Naive thymus-derived CD8-positive, alpha-beta T cell (primary cell): ENCODE measurements at places on chromosomes 4 and X.

- no peak for DNase-seq
Measured at GRCh38 chr4:110005461-110006056, 92.9 kb downstream of the EGF start.

DNA sequence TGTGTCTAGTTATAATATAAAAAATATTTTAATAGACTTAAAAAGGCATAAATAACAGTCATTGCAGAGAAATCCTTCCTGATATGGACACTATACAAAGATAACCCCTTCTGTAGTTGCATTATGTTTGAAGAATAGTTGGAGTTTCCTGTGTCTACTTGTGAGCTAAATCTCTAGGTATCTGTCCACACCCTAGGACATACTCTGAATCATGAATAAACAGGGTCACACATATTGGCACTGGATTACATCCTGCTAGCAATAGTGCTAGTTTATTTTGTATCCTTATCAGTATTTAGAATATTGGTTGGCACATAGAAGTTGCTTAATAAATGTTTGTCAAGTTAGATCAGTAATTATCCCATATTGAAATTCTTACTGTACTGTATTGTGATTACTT, 173.9 kb downstream of the GRXCR1 start:
- DNase-seq: no peak

- DNase-seq: no peak
Measured at GRCh38 chr4:175341203-175341755, 423.1 kb downstream of the ADAM29 start.

DNA sequence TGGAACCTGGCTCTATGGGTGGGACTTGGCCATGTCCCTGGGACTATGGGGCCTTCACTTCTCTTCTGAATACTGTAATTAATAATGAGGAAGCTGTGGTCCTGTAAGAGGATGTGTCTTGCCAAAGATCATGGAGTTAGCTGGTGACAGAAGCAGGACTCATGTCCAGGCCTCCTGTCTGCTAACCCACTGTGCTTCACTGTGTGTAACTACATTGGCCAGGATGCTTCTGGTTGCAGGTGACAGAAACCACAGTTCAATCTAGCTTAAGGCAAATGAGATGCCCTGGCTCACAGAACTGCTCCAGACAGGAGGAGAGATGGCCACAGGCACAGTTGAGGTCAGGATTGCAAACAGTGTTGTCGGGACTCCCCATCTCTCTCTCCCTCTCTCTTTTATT, 3.1 kb downstream of the MTMR1 start:
- DNase-seq: no peak

DNA sequence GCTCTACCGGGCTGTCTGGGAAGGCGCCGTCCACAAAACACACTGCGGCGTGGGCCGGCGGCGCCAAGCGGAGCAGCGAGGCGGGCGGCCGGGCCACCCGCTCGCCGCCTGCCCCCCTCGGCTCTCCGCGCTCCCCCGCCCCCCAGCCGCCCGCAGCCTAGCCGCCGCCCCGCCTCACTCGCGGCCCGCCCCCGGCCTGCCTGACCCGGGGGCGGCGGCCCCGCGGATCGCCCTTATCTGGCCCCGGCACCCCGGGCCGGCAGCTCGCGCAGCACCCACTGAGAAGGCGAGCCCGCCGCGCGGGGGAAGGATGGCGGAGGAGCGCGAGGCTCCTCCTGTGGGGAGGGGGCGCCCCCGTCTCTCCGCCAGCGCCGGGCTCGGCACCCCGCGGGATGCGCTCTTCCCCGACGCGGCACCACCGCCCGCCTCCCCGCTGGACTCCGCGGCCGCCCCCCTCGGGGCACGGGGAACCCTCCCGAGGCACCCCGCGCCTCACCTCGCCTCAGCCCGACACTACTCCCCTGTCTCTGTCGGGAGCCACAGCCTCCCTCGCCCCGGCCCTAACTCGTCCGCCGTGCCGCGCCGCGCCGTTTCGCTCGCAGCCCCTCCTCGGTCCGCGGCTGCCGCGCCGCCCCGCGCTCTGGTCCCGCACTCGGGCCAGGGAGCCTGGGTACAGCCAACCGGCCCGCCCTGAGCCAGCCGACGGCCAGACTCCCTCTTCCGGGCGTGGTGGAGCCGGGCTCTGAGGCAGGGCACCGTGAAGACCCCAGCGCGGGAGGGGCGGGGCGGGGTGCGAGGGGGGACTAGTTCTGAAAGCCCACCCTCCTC, 566 bp downstream of the ATP11C start:
- peak; percentile 68 for DNase-seq

DNA sequence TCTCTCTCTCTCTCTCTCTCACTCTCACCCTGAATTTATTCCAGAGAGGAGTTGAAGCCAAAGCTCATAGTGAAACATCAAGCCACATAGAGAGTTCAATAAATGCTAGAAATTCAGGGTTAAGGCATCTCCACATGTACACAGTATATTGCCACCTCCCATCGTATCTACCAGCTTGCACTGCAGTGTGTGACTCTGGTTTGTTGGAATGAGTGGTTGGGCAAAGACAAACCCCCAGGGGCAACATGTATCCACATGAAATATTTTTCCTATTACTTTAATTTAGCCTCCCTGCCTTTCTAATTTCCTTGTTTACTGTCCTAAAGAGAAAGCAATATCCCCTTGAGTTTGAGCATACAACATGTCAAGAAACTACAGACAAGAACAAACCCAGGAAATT, 247.3 kb downstream of the SPATA18 start:
- no peak for DNase-seq

DNA sequence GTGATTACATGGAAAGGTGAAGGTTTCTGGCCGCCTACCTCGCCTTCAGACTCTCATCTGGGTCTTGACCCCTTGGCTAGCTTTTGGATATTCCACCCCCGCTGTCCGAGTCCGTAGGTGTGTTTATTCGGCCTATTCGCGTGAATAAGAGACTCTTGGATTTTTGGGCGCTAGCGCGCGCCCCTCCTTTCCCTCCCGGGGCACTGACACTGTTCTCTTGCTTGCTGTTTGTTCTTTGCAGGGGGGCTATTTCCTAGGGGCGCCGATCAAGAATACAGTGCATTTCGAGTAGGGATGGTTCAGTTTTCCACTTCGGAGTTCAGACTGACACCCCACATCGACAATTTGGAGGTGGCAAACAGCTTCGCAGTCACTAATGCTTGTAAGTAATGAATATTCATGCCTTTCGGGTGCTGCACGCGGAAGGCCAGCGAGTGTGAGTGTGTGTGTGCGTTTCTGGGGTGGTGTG, 932 bp downstream of the GRIA2 start:
- no peak for DNase-seq

DNA sequence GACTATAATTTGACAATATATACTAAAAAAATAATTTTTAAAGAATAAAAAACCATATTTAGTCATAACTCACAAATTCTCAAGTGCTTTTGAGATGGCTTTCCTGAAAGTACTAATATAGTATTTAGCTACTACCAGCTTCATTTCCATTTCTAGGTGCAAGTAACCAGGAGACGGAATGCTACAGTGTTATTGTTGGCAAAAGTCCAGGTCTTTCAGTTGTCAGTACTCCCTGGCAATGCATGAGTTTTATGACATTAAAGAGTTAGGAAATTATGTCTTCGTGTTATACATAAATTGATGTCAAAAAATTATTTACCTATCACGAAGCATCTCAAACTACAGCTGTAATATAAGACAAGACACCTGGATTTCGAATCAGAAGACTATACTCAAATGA, 45.0 kb downstream of the TMEM47 start:
- DNase-seq: no peak

DNA sequence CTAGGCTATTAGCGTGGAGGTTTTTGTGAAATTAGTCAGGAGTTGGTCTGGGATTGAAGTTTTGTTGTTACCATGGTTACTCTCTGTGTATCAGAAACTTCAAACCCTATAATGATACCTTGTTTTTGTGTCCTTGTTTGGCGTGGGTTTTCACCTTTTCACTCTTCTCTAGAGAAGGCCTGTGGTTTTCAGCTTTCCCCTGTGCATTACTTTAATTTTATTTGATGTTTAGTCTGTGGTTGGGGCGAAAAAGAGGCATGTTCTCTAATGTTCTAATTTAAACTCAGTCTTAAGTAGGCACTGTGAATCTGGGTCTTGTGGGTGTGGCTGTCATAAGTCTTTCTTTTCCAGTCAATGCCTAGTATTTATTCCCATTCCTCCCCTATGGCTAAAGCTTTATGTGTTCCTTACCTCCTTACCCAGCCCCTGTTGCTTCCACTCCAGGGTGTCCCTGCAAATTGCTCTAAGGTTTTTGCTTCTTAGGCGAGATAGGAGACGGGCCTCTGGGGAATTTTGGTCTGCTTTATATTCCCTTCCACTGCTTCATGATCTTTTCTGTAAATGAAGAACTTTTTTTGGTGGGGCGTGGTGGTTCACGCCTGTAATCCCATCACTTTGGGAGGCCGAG, 326.3 kb upstream of the ZCCHC13 start:
- peak; percentile 59 for DNase-seq

DNA sequence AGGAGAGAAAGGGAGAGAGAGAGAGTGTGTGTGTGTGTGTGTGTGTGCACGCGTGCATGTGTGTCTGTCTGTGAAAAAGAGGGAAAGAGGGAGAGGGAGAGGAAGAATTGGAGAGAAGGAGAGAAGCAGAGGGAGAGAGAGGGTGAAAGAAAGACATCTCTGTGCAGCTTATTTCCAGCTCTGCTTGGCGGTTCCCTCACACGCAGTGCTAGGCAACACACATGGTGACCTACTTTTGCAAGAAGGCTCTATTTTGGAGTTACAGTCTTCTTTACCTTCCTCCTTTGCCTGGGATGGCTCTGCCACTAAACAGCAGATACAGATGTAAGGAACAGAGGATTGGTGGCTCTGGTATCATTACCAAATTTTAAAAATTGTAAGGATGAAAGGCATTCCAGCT, 40.1 kb downstream of the SLC16A2 start:
- no peak for DNase-seq

DNA sequence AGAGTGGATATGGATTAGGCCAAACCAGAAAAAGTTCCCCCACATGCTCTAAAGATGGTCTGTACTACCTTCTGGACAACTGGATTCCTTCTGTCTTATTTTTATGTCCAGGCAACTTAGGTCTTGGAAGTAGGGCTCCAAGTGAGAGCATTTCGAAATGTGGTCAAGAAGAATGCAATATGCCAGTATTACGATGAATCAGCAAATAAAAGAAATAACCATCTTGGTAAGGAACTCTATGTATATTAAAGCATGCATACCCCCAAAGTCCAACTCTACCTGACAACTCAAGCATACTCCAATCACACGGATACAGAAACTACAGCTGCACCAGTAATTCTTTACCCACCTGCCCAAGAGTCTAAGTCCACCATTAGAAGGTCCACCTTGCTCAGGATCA, 234.5 kb downstream of the HNRNPD start:
- DNase-seq: no peak

GRCh38 chrX:16750136-16750535, 30.7 kb downstream of the SYAP1 start:
- no peak for DNase-seq

DNA sequence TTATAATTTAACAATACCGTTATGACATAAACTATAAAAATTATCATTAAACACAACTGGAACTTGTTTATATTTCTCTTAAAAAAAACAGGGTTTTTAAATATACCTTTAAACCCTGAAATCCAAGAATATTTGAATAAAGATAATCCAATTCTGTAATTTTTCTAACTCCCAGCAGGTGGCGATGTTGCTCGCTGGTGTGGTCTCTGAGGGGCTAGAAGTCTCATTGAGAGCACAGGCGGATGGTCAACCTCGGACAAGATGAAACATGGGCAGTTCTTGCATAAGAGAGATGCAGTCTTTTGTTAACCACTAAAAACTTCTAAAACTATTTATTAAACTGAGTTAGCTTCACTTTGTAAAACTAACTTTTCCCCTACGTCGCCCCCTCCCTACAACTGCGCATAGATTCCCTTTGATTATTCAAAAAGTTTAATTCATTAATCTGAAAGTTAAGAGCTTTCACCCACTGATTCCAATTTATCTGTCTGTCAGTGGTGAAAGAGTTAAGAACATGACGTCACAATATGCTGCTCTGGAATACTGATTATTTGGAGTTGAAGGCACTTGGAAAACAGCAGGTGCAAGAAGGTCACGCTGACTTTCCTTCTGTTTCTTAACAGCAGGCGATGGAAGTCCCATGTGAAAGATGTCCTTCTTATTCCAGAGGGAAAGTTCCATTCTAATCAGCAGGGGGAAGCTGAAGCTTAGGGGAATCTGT, 29.5 kb downstream of the DMP1 start:
- DNase-seq: peak; percentile 7

DNA sequence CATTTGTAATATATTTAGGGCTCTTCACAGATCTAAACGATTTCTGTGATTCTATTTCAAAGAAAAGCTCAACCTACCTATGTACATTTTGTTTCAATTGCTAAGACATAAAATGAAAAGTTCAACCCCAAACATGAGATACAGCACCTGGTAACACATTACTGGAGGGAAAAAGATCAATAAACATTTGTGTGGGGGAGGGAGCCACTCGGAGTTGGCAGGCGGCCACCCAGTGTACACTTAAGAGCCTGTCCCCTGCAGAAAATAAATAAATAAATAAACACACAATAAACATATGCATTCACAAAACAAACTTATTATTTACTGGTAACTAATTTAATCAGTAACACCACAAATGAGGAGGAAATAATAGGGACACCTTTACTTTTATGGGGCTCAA, 19.3 kb downstream of the PRSS48 start:
- no peak for DNase-seq

DNA sequence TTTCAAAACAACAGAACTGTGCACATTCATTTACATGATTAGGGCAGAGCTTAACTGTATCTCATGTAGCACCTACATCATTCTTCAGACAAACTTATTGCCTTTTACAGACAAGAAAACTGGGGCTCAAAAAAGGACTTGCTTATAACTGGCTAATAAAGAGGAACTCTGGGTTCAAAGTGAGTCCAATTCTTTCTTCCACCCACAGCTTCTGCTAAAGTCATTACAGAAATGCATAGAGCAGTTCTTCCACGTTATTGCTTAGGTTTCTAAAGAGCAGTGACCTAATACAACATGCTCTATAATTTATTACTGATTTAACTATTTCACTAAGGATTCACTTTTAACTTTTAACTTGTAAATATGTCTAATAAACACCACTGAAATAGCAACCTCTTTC, 60.6 kb downstream of the ELOVL6 start:
- DNase-seq: no peak

GRCh38 chr4:87734936-87735335, 64.4 kb upstream of the IBSP start:
- DNase-seq: no peak

DNA sequence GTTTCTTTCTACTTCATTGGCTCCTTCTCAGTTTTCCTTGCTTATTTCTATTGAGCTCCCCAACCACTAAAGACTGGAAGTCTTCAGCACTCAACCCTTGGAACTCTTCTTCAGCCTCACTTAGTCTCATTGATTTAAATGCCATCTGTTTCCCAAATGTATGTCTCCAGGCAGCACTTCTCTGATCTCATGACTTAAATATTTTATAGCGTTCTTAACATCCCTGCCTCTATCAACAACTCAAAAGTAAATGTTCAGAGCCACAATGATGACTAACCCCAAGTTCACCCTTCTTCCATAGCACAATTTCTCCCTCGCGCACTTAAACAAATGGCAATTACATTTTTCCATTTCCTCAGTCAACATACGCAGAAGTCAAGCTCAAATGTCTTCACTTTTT, 1393.3 kb downstream of the ARAP2 start:
- DNase-seq: no peak
